ENCODE measurements at places on chromosomes 12 and 14.

DNA sequence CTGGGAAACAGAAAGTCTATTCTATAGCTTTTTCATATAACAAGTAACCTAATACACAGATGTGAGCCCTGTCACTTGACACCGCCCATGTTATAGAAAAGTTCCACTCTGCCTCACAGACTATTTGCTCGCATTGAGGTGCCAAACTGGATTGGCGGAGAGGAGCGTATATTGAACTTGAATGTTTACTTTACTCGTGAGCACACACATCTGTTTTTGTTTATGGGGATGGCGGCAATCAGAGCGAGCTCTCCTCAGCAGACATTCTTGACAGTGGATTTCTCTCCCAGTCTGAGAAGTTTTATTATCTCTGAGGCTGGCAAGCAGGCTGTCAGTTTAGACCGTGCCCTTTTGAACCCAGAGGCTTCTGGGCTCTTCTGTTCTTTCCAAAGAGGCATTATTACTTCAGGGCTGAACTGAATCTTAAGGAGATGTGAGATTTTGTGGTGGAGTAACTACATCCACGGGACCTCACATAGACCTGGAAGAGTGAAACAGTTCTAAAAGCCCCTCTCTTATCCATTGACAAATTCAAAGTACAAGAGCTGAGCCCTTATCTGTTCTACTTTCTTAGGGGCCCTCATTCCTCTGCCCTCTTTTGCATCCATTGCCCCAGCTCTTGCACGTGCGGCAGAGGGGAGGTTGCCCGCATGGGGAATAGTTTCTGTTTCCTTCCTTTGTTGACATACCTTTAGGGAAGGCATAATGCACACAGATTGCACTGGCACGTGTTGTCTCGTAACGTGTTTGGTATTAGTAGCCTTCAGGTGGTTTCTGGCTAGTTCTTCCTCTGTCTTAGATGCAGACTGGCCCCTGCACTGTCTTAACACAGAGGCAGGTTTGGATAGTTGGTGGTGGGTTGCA lies 68.2 kb downstream of the DRAM1 start:
- DNase-seq, result no peak

- no peak for DNase-seq
Observed at GRCh38 chr12:117829108-117829507, 139.7 kb downstream of the KSR2 start.

DNA sequence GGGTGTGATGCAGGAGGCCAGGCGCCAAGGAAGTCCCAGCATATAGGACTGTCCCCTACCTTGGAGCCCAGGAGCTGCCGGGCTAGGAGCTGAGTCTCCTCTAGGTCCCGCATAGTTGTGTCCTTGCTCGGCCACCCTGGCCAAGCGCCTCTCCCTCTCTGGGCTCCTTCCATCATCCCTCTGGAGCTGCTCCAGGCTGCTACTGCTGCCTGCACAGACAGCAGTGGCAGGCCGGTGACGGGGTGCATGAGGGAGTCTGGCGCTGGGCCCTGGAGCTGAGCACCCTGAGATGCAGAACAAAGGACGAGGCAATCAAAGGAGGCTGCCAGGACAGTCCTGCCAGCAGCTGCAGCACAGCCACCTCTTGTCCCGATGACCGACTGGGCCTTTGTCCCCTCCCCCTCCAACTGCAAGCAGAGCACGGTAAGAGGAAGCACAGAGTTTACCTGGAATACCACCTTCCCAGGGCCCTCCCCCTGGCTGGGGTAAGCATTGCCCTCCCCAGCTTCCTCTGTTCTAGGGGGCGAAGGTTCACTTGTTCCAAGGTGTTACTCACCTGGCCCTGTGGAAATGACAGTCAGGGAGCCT lies 10.4 kb downstream of the DTX1 start:
- no peak for DNase-seq

GRCh38 chr12:53942467-53942997 lies 3.9 kb downstream of the HOXC13 start:
- DNase-seq, result no peak

GRCh38 chr12:2177751-2178150 lies 125.0 kb downstream of the CACNA1C start:
- no peak for DNase-seq

DNA sequence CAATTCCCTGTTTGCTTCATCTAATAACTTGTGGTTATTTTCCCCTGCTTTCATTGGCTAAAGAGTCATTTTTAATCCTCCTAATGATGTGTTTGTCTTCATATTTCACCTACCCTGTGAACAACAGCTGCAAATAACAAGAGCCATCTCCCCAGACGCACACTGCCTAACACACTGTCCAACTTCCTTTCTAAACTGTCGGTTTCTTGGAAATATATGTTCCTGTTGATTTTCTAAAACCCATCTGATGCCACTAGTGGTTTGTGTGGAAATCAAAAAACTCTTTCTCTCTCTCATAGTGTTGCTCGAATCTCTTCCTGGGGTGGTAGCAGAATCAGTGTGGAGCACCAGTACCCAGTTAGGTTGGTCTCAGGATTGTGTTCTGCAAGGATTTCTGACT lies 226.9 kb downstream of the EPS8 start:
- no peak for DNase-seq

- no peak for DNase-seq
Observed at GRCh38 chr14:98187281-98187680, 1084.7 kb downstream of the BCL11B start.

DNA sequence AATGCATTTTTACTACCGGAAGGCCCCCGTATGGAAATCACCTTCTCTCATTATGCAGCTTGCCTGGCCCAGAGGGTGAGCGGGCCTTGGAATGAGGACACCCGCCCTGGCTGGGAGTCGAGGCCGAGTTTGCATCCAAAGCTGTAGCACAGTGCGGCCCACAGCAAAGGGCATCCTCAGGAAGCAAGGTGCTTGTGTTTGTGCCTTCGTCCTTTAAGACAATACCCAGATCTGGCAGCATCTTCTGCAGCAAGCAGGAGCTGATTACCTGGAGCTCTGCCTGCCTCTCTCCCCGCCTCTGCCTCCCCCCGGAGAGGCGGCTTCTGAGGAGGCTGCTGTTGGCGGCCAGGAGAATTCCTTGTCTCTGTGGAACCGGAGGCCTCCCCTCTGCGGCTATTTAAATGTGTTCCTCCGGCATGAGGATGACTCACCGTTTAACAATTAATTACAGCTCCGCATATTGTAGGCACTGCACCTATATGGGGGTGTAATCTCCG lies 145.3 kb downstream of the CACNA1C start:
- no peak for DNase-seq

- DNase-seq, result no peak
Observed at GRCh38 chr12:52819731-52820510, 6.0 kb upstream of the KRT4 start.

DNA sequence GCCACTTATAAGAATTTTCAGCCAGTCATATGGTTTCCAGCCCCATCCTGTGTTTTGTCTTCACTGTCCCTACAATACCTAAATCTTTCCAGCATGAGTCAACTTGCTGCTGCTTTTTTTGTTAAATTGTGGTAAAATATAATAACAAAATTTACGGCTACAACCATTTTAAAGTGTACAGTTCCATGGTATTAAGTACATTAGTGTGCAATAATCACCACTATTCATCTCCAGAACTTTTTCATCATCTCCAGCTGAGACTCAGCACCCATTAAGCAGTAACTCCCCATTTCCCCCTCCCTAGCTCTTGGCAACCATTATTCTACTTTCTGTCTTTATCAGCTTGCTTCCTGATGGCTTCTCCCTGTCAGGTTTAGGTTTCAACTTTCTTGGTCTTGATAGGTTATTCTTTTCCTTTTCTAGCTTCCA lies 39.1 kb downstream of the FRS2 start:
- DNase-seq, result no peak

GRCh38 chr12:98587084-98587483 lies 6.4 kb upstream of the SLC25A3 start:
- no peak for DNase-seq

DNA sequence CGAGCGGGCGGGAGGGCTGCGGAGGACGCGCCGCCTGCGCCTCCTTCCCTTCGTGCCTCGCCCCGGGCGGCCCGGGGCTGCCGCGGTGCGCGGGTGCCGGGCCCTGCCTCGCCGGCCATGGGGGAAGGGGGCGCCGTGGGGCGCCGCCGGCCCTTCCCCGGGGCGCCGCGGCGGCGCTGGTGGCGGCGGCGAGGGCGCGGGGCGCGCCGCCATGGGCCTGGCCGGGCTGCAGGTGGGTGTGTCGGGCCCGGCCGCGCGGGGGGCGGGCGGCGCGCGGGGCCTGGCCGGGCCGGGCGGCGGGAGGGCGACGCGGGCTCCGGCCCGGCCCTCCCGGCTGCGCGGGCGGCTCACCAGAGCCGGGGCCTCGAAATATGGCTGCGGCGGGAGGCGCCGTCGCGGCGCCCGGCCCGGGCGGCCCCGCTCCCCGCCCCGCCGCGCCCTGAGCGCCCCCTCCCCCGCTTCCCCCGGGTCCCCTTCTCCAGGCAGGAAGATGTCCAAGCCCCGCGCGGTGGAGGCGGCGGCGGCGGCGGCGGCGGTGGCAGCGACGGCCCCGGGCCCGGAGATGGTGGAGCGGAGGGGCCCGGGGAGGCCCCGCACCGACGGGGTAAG lies 5.1 kb downstream of the KMT5A start:
- no peak for DNase-seq

DNA sequence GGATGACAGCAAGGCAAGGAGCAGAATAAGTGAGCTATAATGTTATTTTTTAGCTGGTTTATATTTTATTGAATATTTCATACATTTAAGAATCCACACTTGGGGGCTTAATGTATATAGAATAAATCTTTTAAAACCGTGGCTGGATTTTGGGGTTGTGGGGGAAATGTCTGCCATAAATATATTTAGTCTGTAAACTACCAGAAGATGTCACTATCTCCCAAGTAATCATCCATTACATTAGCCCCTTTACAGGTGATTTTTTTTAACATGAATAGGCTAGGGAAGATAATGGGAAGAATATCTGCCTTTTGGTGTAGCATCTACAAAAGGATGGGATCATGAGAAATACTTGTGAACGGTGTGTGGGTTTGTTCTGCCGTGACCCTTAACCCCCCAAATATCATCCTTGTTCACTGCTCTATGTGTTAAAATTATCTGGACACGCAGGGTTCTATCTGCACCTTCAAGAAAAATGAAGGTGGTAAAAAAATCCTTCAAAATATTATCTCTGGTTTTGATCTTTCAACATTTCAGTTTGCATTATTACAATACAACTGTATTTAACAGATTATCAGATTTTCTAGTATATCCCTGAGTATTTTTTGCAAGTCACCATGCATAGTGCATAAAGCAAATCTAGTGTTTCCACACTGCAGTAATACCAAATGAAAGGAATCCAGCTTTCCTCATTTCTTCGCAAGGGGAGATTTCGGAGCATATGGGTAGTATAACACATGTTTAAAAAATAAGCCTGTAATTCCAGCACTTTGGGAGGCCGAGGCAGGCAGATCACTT lies 8.0 kb upstream of the SLC17A8 start:
- no peak for DNase-seq

DNA sequence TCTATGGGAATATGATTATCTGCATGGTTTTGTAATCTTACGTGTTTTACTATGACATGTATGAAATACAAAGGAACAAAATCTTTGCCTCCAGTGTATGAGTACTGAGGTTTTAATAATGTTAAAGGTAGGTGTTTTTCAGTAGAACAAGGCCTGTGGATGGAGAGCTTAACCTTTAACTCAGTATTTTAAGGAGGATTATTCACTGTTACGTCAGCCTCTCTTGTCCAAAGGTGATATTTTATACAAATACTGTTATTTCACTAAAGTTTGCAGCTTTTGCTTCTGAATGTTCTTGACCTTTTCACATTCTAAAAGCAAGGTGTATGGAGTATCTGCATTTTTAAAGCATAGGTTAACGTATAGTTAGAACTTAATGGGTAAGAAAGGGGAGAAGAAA lies 195.3 kb downstream of the ERC1 start:
- no peak for DNase-seq

- no peak for DNase-seq
Observed at GRCh38 chr14:72640911-72641485, 252.9 kb downstream of the DPF3 start.

- DNase-seq, result no peak
Observed at GRCh38 chr14:60636879-60637478, 12.3 kb downstream of the SIX1 start.

GRCh38 chr14:104349950-104350349 lies 211.6 kb downstream of the KIF26A start:
- DNase-seq, result no peak

DNA sequence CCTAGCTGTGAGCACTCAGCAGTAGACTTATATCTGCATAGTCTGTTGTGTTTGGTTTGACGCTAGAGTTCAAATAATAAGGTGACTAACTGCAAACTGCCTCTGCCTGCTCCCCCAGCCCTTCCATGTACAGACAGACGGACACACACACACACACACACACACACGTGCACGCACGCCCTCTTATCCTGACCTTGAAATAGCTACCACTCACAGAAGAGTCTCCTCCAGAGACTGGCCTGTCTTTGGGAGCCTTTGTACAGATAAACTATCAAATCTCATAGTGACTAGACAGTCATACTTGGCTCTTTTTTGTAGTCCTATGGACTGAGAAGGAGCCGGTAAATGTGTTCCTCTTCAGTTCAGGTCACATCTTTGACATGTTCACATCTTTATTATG lies 158.4 kb downstream of the FBXL14 start:
- DNase-seq, result no peak

GRCh38 chr12:32788405-32788804 lies 32.7 kb upstream of the YARS2 start:
- DNase-seq, result no peak

DNA sequence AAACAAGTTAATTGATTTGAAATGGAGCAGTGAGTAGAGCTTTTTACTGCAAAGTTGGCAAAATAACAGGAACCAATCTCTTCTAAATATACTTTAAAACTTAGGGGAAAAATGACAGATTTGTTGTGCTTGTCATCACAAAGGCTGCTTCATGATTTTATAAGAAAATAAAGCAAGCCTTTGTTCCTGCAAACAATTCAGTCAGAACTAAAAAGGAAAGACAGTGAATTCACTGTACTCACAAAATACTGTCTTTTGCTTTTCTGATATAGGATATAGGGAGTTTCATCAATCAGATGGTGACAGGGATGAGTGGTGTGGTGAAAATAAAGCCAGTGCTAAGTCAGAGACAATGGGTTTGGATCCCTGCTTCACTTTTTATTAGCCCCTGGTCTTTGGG lies 126.0 kb downstream of the HELB start:
- DNase-seq, result no peak

DNA sequence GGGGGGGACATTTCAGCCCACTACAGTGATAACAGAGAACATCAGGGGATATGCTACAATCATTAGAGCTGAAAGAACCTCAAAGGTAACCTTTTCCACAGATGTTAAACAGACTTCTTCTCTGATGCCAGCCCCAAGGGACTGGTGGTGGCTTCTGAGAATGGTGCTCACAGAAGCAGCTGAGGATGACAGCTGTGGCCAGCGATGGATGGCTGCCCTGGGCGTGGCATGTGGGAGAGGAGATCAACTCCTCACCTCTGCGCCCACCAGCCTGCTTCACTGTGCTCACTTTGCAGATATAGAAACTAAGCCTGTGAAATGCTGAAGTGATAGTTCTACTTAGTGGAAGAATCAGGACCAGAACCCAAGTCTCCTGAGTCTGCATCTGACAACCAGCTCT lies 33.0 kb downstream of the FOXN3 start:
- DNase-seq, result no peak

- DNase-seq, result no peak
Observed at GRCh38 chr12:23888396-23889068, 60.9 kb downstream of the SOX5 start.

- no peak for DNase-seq
Observed at GRCh38 chr14:23110579-23111365, 6.0 kb upstream of the CIROP start.

GRCh38 chr14:96187216-96188031 lies 17.2 kb upstream of the BDKRB2 start:
- DNase-seq, result no peak
